ENCODE measurements at places on chromosomes 1 and 21.

- DNase-seq, result no peak
These were observed 47.8 kb downstream of the ITPKB start for GRCh38 chr1:226691247-226691646.

- no peak for DNase-seq
These were observed 258.4 kb upstream of the HOOK1 start for GRCh38 chr1:59556398-59556797.

DNA sequence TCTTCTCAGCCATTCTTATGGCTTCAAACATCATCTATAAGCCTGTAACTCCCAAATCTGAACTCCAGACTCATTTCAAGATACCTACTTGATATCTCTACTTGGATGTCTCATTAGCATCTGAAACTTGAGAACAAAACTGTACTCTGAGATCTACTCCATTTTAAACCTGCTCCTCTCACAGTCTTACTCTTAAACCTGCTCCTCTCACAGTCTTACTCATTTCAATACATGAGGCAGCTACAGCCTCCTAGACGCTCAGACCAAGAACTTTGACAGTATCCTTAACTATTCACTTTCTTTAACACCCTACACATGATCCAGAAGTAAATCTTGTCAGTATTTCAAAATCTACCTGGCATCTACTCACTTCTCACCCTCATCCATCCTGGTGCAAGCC, 54.3 kb downstream of the NBPF6 start:
- no peak for DNase-seq

- DNase-seq, result no peak
These were observed 67.3 kb upstream of the BCL10 start for GRCh38 chr1:85343612-85344255.

DNA sequence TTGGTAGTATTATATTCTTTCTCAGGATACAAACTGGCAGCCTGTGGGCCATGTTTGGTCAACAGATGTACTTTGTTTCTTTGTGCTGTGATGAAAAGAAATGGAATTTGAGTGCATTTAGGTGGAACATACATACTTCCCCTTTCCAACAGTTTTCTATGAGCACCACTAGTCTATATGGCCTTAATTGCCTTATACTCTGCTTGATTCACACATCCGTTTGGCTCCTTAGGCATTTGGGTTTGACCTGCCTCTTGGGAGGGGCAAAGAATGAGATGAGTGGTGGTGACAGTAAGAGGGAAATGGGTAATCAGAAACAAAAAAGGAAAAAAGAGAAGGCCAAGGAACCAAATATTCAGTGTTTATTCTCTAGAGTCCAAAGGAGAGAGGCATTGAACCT, 17.0 kb downstream of the CFAP126 start:
- DNase-seq, result no peak

GRCh38 chr1:33350611-33351280, 29.8 kb upstream of the A3GALT2 start:
- DNase-seq, result no peak

GRCh38 chr1:92277105-92277723, 21.6 kb downstream of the GLMN start:
- no peak for DNase-seq

DNA sequence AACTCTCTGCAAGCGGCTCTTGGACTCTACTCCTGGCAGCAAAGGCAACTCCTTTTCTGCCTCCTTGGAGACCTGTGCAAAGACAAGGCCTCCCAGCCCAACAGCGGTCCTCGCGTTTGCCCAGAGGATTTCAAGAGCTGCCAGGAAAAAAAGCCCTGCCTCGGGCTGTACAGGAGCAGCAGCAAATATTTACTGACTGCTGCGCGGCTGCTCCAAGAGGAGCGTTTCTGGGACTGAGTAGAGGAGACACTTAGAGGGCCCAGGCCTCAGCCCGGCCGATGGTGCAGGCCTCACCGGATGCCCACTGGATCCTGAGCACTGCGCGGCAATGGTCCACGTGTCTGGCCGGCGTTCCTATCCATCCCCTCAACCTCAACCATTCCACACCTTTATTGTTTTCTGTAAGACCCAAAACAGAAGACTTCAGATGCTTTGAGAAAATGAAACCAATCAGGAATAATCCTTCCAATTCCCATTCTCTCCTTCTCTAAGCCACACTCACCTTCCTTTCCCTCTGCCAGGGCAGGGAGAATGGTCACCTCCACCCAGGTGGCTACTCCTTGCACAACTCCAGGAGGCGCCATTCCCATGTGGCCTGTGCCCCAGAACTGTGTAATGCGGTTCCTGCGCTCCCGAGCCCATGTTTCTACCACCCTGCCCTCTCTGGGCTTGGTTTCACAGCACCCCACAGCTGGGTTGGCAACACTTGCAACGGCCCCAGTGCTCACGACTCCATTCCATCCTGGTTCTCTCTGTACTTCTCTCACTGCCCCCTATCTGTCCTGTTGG, 215.8 kb downstream of the TRABD2B start:
- DNase-seq, result no peak

All from HS-27A (cell line).